Non-pigmented ciliary epithelial cell (primary cell): ENCODE measurements at places on chromosomes 12 and 14.
A peak's percentile ranks its signal among the peaks of the same experiment; 100 is the strongest.

DNA sequence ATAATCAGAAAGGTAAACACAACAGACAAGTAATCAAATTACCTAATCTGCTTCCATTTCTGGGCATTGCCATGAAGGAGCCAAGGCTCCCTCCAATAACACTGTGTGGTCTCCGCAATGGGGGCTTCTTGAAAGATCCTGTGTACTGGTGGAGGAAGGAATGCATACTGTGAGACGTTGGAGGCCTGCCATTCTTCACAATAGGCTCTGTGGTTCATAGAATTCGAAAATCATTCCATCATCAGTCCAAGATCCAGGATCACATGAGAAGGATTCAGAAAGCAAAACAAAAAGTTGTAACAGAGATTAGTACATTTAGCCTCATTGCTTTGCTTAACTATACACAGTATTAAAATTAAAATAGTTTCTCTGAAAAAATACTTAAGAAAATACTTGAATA lies 76.3 kb downstream of the CDK17 start:
- no peak for DNase-seq

- DNase-seq, result peak; percentile 5
Observed at GRCh38 chr14:28867571-28867970, 101.0 kb downstream of the FOXG1 start.

DNA sequence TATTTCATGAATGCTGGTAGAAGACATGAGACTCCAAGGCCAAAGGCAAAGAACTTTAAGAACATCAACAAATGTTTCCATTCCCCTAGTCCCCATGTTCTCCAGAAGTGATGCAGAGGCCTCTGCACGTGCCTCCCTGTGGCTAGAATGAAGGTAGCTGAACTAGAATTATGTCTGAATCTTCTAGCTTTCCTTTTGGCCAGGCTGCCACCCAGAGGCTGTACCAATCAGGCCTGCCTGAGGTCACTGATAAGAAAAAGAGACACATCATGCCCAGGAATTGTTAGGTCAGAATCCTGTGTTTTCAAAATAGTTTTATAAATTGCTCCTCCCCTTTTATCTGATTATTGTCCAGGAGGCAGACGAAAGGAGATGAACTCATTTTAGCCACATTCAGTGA lies 188.0 kb upstream of the SLC16A7 start:
- DNase-seq, result no peak

GRCh38 chr12:108914121-108914531 lies 34.2 kb downstream of the DAO start:
- no peak for DNase-seq

- no peak for DNase-seq
Observed at GRCh38 chr14:65444230-65444629, 31.7 kb downstream of the FUT8 start.

DNA sequence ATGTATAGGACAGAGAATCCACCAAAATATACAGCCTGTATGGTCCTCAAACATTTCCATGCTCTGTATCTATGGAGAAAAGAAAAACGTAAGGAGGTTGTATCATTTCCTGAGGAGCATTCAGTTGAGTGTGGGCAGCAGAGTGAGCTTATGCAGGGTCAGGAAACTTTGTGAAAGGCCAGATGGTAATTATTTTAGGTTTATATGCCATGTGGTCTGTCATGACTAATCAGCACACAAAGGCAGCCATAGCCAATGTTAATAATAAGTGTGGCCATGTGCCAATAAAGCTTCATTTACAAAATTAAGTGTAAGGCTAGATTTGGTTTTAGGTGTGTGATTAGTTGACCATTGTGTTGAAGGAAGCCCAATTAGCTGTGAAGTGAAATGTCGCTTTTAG lies 33.2 kb upstream of the A2M start:
- DNase-seq, result no peak

GRCh38 chr12:87804386-87804785 lies 224.8 kb downstream of the C12orf50 start:
- DNase-seq, result no peak

GRCh38 chr12:83826112-83826511 lies 1086.5 kb downstream of the SLC6A15 start:
- no peak for DNase-seq

DNA sequence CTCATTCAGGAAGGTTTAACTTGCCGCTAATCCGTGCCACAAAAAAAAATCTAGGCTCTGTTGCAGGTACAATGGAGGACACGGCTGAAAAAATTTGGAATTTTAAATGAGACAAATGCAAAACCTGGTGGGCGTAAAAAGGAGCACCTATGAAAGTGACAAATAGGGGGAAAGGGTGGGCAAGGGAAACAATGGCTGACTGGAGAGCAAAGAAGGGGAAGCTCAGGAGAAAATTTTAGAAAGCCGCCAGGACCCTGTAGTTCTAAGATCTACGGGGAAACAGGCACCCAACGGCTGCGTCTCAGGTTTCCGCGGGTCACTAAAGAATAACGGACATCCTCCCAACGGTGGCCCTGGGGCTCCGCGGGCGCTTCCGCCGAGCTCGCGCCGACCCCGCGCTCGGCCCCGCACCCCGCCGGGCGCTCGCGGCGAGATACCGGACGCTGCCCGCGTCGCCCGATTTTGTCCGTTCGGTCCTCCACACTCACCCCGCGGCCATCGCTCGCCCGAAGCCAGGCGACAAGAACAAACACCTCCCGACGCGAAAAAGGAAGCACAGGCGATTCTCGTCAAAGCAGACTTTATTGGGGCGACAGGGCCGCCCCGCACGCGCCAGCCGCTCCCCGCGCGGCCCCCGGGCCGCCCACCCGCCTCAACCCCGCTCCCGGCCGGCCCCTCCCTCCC lies 1.1 kb upstream of the YY1 start:
- no peak for DNase-seq
